HS-27A (cell line): ENCODE measurements at places on chromosomes 4 and X.

DNA sequence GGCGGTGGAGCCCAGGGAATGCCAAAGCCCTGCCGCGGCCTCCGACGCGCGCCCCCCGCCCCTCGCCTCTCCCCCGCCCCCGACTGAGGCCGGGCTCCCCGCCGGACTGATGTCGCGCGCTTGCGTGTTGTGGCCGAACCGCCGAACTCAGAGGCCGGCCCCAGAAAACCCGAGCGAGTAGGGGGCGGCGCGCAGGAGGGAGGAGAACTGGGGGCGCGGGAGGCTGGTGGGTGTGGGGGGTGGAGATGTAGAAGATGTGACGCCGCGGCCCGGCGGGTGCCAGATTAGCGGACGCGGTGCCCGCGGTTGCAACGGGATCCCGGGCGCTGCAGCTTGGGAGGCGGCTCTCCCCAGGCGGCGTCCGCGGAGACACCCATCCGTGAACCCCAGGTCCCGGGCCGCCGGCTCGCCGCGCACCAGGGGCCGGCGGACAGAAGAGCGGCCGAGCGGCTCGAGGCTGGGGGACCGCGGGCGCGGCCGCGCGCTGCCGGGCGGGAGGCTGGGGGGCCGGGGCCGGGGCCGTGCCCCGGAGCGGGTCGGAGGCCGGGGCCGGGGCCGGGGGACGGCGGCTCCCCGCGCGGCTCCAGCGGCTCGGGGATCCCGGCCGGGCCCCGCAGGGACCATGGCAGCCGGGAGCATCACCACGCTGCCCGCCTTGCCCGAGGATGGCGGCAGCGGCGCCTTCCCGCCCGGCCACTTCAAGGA is at the start of gene FGF2:
Gene FGF2 (plus strand): TSS at position 279 of the 705 bp plus-strand sequence. CDS start 344 bp downstream, at position 623.
- no peak for DNase-seq

- DNase-seq: no peak
These were observed 2.1 kb downstream of the MTM1 start for GRCh38 chrX:150570512-150570911.

DNA sequence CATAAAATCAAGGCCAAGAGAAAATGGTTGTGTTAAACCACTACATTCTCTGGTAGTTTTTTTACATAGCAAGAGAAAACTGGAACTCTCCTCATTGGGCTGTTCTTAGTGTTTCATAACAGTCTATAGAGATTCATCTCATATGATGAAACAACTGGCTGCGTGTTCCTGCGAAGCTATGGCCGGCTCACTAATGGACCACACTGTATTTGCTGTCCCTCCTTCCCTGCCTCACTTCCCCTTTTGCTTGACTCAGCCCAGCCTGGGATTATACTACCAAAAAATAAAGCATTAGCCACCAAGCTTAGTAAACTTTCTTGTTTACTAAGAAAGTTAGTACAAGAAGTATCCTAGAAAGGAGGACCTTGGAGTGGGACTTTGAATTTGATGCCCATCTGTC is 31.6 kb upstream of the LSM6 start:
- DNase-seq: no peak

- DNase-seq: no peak
These were observed 513.8 kb upstream of the FAM241A start for GRCh38 chr4:111631215-111631999.

DNA sequence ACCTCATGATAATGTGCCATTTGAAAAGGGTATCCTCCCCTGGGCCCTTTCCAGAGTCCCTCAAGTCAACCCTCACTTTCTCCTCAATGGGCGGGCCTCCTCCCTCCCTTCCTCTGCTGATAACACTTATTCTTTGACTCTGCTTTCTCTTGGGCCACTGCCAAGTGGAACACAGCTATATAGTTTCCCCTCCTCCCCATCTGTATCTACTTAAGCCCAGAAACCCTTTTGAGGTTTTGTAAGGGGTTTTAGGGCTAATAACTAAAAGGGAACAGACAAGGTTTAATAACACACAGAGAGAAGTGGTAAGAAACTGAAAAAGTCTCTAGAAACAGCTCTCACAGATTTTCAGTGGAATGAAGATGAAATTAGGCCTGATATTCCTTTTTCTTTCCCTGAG is 116.7 kb downstream of the GPC3 start:
- DNase-seq: no peak

GRCh38 chr4:86916392-86916791 is 18.4 kb upstream of the AFF1 start:
- DNase-seq: no peak

DNA sequence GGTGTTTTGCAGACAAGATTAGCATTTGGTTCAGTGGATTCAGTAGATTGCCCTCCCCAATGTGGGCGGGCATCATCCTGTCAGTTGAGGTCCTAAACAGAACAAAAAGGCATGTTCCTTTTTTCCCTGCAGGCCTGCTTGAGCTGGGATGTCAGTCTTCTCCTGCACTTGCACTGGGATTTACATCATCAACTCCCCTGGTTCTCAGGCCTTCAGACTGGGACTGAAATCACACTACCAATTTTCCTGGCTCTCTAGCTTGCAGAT is 278.9 kb upstream of the FTHL17 start:
- DNase-seq: no peak

DNA sequence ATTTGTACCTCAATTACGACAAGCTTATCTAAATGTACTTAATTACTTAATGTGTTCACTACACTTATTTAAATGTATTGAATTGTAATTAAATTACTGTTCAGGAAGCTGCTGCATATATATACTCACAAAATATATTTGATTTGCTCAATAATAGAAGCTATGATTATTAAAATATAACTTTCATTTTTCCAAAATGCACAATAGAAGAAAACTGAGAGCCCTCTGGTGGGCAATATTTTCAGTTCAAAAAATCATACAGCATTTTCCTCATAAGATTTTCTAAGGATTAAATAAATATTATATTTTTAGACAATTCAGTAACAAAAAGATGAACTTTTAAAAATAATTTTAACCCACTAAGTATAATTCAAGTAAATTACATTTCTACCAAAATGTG is 217.3 kb downstream of the DKK2 start:
- no peak for DNase-seq

GRCh38 chr4:39987485-39987884 is 9.8 kb upstream of the PDS5A start:
- no peak for DNase-seq

GRCh38 chr4:100566396-100566795 is 48.6 kb upstream of the EMCN start:
- DNase-seq: no peak

DNA sequence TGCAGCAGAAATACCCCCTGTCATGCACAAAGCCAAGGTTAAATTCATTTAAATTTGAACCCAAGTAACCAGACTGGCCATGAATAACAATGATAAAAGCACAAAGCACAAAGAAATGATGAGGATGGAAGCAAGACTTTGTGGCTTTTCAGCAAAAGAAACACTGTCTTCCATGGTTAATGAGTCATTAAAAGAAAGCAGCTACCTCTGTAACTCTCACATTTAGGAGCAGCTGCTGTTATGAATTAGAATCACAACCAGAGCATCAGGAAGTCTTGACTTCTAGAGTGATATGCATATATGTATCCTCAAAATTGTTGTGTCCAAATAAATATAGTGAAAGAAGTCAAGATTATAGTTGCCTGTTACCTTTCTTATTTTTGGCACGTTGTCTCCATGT is 70.7 kb upstream of the RPS6KA6 start:
- DNase-seq: no peak

GRCh38 chr4:14361084-14361483 is 641.2 kb upstream of the CPEB2 start:
- no peak for DNase-seq

DNA sequence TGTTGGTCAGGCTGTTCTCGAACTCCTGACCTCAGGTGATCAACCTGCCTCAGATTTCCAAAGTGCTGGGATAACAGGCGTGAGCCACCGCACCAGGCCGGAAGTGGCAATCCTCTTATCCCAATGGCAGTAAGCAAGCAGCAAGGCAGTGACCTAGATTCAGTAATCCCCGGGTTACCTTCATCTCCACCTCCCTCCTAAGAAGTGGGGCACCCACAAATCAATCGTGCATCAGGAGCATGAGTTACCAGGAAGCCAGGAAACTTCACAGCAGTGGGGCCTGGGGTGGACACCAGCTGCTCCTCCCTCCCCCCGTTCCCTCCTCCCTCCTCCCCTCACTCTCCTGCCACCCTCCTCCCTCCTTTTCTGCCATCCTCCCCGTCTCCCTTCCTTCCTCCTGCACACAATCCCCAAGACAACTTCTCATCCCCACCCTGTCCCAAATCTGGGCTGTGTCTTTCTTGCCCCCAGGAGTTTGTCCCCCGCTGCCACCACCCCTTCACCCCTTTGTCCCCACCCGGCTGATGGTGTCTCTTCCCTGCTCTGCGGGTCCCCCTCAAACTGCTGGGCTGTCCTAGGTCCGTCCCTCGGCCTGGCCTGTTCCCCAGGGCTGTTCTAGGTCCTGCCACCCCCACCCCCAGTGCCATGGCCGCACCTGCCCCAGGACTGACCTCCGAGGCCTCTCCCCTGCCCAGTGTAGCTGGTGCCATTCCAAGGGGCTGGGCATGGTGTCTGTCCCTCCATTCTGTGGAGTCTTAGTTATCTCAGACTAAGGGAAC is 2.2 kb downstream of the PDE6B start:
- no peak for DNase-seq

GRCh38 chrX:110131031-110131430 is 128.1 kb downstream of the TMEM164 start:
- DNase-seq: no peak

DNA sequence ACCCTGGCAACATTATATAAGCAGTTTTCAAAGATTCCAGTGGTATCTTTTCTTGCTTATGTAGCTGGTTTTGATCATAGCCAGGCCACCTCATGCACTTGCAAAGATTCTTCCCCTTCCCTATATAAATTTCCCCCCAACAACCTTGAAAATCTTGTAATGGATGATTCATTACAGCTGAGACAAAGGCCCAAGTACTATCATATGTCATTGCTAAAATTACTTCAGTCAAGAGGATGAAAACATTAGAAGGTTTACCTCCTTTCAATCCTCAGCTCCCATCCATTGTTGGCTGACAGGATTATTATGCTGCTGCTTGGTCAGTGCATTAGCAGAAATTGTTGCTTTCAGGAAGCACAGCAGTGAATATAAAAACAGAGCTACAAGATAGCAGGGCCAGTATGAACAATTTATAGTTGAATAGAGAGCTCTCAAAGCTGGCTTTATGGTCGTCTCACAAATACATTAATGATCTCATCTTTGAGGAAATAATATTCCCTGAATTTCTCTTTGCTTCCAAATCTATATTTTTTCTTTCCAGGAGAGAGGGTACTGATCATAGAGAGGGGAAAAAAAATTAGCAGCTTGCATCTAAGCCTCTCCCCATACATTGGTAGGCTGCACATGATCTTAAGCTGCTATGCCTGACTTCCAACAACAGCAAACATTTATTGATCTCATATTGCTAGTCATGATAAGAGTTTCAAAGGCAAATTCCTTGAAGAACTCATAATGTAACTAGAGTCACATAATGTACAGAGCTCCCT is 7.7 kb upstream of the ARHGEF38 start:
- DNase-seq: no peak

GRCh38 chr4:162015090-162015489 is 148.7 kb downstream of the FSTL5 start:
- DNase-seq: no peak

DNA sequence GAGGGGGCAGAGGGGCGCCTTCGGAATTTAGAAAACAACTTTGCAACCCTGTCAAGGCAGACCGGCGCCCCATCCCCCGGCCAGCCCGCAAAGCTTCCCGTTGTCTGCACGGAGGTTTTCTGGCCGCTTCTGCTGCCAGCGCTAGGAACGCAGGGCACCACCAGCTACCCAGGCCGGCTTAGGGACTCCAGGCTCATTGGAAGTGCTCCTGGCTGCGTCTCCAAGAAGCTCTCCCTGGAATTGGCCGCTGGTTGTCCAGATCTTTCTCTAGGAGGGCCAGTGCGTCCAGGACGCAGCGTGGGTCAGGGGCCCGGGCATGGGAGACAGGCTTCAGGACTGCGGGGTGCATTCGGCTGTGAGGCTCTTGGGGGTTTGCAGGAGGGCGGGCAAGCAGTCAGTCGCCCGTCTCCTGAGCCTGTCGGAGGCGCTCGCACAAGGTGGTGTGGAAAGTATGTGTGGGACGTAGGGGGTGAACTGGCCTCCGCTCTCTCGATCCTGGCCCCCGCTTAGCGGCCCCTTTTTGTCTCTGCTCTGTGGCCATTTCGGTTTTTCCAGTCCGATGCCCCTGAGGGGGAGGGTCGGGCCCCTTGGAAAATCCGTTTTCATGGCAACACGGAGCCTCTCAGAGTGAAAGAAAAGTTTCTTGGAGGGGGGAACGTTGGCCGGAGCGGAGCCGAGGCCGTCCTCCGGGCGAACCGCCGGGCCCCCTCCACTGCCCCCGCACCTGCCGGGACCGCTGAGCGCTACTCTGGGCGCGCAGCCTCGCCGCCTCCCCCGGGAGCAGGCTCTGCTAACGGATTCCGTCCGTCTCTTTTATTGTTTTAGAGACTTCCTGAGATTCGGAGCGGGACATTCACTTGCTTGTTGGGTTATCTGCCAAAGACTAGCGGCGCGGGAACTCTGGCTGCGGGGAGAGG is 810 bp upstream of the SOX3 start:
- no peak for DNase-seq

- DNase-seq: no peak
These were observed 20.0 kb upstream of the VCX2 start for GRCh38 chrX:8191022-8191421.

- no peak for DNase-seq
These were observed 165.6 kb downstream of the CBR4 start for GRCh38 chr4:168844353-168845049.

GRCh38 chrX:41273638-41274037 is 60.3 kb upstream of the DDX3X start:
- DNase-seq: no peak

GRCh38 chr4:68906780-68907137 is 44.8 kb downstream of the UGT2A3 start:
- DNase-seq: no peak

- no peak for DNase-seq
These were observed 143.2 kb downstream of the FRYL start for GRCh38 chr4:48636911-48637310.

DNA sequence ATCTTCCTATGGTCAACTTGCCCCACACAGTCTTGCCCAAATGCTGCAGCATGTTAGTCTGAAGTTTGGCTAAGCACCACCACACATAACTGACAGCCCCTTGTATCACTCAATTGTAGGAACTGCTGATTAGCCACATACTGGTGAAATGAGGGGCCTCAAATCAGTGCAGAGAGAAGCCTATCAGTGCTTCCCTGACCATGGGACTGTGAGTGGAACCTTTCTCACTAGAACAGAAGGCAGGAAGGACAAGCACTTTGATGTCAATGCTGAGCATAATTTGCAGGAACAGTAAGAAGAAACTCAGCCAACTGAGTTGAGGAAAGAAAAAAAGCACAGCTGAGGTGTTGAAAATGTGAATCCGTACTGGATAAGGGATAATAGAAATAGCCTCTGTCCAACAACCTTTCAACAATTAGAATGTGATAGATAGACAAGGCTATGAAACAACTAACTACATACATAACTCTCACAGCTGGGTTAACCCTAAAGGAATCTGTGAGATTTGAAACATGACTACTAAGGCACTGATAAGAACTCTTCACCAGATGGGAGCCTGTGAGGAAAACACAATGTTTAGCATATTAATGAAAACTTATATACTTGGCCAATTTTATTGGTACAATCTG is 136.6 kb upstream of the SH3RF1 start:
- no peak for DNase-seq
